Left ventricle myocardium inferior (tissue), 1 donor: ENCODE measurements at places on chromosomes 12 and 14.

DNA sequence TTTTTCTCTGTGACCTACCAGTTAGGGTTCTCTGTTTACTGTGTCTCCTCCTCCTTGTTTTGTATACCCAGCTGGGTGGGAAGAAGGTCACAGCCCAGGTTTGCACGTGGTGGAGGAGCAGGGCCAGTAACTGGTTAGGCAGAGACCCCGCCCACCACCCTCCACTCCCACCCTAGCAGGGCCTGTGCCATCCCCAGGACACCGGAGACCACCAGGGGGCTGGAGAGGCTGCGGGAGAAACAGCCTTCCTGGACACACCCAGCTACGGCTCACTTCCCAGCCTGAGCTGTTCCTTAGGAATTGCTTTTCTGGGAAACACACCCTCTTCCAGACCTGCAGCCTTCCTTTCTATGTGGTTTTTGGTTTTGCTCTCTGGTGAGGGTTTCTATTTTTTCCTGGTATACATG lies 21.1 kb downstream of the BDKRB2 start:
- DNase-seq = peak; percentile 22

DNA sequence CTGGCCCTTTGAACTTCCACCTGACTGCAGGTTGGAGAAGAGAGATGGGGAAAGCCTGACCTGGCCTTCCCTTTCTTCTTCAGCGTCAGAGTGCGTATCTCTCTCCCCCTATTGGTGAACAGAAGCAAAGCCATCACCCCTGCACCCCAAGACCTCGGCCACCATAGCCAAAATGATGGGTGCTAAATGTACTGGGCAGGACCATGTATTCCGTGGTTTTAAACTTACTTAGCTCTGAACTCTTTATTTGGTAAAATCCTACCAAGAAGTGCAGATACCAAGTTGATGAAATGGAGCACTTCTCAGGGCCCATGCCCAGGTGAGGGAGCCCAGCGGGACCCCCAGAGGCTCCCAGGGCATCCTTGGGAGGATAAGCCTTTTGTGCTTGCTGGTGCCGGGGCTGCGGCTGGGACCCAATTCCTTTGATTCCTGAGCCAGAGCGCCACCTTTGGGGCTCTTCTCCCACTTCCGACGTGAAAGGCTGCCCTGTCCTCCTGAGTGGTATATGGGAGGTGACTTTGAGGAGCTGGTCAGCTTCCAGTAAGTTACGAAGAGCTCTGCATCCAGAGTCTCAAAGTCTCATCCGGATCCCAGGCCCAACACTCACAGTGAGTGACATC lies 9.4 kb downstream of the CCND2 start:
- no peak for DNase-seq

DNA sequence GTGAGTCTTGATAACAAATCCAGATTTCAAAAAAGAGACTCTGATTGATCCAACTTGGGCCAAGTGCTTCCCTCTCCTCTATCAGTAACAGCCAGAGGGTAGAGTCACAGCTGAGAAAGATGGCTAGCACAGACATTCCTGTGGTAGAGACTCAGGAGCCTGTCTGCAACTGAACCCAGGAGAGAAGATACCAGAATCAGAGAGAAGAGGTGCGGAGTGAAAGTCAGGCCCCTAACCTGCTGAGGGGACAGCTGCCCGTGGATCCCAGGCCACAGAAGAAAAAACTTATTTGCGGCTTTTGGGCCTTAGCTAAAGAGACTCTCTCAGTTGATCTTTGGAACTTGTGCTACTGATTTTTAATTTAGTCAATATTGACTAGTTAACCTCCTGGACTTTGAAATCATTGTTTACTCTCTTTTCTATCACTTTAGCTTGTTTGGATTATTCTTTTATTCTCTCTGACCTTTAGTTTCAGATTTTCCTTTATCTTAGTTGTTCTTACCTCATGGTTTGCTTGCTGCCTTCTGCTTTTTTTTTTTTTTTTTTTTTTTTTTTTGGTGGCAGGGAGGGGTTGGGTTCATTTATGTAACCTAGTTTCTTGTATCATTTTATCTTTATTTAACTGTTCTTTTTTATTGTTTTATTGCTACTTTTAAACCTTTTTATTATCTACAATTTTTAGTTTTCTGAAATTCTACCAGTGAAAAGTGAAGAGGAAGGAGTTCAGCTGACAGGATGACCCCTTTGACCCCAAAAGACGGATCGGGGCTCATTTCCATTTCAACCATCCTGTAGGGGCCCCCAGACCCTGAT lies 154.9 kb upstream of the KRR1 start:
- no peak for DNase-seq

GRCh38 chr14:56666716-56667115 lies 87.1 kb downstream of the TMEM260 start:
- no peak for DNase-seq

GRCh38 chr12:106127338-106128126 lies 11.2 kb downstream of the NUAK1 start:
- DNase-seq = no peak

- no peak for DNase-seq
Measured at GRCh38 chr12:42510823-42511222, 78.7 kb downstream of the PRICKLE1 start.

DNA sequence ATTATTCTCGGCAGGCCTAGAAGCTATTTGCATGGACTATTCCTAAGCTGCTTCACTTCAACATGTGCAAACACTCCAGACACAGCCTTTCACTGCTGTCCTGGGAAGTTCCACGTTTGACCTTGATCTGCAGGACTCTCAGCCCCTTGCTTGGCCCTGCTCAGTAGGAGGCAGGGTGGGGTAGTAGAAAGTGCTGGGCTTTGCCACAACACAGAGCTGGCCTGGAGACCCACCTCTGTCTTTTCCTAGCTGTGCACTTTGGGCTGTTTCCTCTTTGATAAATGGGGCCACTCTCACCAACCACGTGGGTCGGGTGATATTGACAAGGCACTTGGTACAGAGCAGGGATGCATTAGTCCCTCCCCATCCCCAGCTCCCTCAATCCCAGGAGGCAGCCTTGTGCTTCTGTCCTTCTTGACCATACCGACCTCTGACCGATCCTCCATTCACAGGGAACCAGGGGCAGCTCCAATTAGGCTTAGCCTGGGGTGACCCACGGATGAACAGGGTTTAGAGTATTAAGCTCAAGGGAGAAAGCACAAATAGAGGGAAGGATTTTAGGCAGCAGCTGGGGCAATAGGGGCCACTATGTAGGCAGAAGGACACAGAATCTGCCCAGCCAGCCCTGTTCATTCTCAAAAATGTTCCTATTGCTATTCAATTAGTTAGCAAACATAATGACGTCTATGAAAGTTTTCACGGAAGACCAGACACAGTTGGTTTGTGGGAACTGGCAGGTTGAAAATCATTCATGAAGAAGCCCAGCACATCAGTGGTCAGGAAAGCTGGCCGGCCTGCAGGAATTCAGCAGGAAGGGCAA lies 63.3 kb downstream of the SYNE3 start:
- no peak for DNase-seq

DNA sequence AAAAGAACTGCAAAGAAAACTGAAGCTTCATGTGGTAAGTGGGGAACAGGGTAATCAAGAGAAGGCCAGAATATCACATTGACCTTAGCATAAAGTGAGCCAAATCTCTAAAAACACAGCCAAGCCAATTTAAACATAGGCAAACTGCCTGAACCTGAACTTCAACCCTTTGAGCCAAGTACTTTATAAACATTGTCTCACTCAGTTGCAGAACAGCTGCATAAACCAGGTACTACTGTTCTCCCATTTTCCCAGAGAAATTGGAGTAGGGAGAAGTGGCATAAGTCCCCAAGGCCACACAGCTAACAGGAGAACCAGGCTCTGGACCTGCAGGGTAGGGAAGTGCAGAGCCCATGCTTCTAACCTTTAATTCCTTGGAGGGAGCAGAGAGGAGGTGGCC lies 30.4 kb upstream of the FKBP4 start:
- DNase-seq = no peak

DNA sequence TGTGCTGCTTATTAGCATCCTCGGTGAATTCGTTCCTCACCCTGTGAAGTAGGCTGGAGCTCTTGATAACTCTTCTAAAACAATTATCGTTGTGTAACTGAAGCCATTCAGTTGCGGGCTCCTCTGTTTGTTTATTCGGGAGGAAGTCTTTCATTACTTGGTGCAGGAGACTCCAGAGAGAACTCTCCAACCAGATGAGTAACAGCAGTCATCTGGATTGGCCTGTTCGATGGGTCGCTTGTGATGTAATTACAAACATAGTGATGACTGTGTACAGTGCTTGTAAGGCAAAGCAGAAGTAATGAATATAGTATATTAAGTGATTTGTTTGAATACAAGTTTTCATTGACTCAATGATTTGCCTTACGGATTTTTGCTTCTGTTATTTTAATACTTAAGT lies 10.9 kb downstream of the ATP6V0A2 start:
- DNase-seq = no peak

DNA sequence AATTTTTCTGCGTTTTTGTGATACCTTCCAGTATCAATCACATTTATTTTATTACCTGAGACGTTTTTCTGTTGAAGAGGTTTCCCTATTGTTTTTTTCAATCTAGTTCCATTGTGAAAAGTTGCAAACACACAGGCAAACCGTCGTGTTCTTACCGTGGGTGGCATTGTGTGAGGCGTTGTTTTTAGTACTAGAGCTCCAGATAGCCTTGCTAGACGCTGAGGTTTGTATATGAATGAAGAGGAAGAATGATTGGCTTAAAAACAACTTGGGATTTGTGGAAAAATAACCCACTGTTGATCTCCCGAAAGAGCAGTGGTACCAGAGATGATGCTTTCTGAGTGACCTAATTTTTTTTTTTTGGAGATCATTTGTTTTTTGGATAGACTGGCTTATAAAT lies 1.0 kb downstream of the SOCS4 start:
- no peak for DNase-seq
